Stromal cell of bone marrow (primary cell): ENCODE measurements at places on chromosomes 7 and 10.

DNA sequence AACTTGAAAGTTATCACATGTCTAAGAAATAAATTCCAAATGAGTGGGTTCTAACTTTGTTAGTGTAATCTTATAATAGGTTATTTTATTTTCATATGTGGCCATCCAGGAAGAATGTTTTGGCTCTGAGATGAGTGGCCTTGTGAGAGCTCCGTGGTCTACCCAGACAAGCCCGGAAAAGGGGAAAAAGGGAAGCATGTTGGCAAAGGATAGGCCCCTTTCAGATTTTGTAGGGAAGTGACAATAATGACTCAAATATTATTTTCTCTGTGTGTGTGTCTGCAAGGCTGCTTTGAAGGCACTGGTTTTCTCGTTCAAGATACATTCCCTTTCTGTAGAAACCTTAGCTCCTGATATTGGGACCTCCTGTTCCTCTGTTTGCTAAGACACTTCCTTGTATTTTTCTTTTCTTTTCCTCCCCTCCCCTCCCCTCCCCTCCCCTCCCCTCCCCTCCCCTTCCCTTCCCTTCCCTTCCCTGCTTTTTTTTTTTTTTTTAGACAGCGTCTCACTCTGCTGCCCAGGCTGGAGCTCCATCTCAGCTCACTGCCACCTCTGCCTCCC, 240.8 kb downstream of the LRMDA start:
- no peak for DNase-seq

DNA sequence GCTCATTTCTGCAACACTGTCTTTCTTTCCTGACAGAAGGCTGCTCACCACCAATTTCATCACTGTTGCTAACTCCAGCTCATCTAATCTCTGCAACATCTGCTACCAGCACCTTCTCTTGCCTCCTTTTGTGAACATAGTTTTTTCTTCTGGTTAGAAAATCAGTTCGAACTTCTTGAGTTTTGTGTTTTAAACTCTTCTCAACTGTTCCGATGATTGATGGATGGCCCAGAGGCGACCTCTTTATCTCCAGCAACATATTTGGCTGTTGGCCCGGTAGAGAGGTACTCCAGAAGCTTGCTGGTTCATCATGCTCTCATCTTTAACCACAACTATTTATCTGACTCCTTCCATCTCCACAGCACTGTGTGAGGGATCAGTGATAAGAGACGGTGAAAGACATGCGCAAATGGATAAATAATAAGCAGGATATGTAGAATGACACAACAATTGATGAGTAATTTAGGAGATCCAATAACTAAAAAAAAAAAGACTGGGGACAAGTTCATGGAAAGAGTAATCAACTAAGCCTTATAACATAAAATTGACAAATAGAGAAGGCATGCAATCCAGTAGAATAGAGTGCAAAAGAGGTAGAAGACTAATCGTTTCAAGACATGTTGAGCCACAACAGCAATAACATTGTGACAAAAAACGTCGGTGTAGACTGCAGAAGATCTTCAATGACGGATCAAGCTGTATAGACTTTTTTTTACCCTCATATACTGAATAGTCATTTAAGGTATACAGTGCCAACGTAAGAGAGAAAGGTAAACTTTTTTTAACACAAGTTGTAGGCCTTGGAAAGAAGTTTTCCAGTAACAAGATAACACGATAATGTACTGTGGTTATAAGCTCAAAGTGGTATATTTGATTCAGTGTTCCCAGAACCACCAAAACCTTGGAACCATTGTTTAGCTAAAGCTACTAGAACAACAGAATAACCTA, 152.2 kb downstream of the CRPPA start:
- DNase-seq: no peak

DNA sequence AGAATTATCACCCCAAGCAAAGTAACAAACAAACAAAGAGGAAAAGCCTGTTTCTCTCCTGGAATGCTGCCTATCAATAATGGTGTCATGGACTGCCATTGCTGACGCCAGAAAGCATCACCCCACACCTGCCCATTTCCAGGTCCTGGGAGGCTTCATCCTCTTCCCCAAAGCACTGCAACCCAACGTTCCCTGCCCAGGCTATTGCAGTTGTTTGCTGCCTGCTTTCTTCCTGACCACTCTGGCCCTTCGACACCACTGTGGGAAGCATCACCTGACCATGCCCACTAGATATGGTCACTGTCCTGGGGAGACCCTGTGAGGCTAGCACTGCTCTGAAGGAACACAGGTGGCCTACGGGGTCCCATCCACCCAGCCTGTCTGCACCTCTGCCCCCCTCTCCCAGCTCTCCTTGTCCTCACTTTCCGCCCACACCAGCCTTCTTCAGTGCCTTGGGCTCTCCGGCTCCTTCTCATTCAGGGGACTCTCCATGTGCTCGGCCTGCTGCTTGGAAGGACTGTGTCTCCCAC, 439.6 kb downstream of the GLRX3 start:
- DNase-seq: no peak

DNA sequence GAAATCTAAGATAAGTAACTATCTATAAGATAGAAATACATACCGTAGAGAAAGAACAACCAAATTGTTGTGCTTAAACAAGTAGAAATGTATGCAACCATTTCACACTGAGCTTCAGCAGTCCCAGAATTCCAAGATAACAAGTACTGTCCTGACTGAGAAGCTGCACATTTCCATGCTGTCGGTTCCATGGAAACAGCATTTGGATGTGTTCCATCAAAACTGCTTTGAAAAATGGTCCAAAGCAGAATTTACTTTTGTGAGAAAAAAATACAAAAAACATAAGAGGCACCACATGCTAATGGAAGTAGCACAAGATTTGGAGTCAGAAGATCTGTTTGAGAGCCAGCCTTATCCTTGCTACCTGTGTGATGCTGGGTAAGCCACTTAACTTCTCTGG, 92.6 kb downstream of the MTERF1 start:
- DNase-seq: no peak

- no peak for DNase-seq
Observed at GRCh38 chr7:20797462-20798080, 10.9 kb upstream of the SP8 start.

- DNase-seq: no peak
Observed at GRCh38 chr7:21149809-21150208, 278.1 kb upstream of the SP4 start.

DNA sequence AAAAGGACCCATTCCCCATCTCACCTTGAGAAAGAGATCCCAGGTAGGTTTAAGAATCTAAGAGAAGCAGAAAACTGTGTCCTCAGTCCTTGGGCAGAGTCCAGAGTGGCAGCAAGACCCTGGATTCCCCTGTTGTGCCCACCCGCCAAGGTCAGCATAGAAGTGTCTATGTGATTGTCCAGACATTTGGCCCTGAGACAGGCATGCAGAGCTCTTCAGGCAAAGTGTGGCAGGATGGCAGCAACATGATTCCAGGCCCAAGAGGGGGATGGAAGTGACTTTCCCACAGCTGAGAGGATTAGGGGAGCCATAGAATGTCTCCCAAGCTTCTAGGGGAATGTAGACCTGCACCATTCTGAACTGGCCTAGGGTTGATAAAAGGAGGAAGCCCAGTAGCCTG, 39.1 kb upstream of the OPALIN start:
- no peak for DNase-seq

DNA sequence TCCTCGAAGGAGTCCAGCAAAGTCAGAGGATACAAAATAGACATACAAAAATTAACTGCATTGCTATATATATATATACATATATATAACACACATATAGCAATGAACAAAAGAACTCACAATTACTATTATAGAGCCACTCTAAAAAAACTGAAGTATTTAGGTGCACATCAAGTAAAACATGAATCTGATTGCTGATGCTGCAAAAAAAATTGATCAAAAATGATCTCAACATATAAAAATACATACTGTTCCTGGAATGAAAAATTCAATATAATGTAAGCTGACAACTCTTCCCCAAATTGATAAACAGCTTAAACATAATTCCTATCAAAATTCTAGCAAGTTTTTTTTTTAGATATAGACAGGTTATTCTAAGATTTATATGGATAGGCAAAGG, 126.8 kb downstream of the ALOX5 start:
- no peak for DNase-seq

DNA sequence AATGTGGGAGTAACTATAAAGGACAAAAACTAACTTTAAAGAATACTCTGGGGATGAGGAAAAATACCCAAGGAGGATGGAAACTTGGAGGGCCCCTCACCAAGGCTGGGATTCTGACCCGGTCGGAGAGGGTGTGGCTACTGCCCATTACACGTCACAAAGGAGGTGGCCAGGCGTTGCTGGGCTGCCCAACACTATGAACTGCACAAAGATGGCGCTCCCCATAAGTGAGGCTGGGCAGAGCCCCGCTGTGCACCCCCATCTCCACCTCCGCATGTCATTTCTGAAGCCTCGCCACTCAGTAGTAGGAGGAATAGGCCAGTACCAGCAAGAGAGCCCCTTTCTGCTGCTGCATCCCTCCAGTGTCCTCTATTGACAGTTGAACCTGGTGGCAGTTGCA, 290.1 kb upstream of the ZNF32 start:
- DNase-seq: no peak
